DMS 273 treated with DMSO at 0.1 percent for 48 hours (cell line): ENCODE measurements at places on chromosomes 1 and 21.

DNA sequence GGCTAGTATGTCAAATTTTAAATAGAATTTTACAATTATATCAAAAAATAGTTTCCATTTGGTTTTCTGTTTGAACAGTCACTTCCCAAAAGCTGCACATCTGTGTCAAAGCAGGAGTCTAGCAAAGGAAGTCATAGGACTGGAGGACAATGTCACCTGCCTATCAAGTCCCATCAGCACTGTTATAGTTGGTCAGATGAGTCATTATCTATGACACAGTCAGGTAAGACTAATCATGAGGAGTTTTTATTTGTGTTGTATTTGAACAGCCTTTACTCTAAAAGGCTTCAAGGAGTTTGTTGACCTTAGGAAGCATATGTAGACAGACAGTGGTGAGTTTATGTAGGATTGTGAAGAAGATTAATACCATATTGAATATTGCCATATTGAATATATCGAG lies 74.2 kb upstream of the QSOX1 start:
- no peak for DNase-seq

GRCh38 chr21:34336756-34337391 lies 26.9 kb upstream of the KCNE2 start:
- DNase-seq, result no peak

DNA sequence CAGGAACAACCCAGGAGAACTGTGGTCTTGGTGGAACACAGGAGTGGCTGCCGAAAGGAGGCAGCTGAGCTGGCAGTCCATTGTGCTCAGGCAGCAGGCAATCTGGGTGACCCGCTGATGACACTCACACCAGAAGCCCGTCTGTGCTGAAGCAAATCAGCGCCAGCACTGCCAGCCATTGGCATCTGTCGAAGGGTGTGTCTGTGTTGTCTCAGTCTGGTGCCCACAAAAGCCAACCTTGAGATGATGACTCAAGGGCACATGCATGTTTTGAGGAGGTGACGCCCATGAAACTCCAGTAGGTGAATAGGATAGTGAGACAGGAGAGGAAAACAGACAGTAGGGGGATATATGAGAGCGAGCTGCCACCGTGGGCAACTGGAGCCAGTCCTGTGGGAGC lies 167.3 kb downstream of the KAZN start:
- no peak for DNase-seq

- DNase-seq, result no peak
These were observed 45.4 kb upstream of the USP1 start for GRCh38 chr1:62391369-62391971.

GRCh38 chr1:66489972-66490601 lies 43.9 kb upstream of the SGIP1 start:
- DNase-seq, result no peak

DNA sequence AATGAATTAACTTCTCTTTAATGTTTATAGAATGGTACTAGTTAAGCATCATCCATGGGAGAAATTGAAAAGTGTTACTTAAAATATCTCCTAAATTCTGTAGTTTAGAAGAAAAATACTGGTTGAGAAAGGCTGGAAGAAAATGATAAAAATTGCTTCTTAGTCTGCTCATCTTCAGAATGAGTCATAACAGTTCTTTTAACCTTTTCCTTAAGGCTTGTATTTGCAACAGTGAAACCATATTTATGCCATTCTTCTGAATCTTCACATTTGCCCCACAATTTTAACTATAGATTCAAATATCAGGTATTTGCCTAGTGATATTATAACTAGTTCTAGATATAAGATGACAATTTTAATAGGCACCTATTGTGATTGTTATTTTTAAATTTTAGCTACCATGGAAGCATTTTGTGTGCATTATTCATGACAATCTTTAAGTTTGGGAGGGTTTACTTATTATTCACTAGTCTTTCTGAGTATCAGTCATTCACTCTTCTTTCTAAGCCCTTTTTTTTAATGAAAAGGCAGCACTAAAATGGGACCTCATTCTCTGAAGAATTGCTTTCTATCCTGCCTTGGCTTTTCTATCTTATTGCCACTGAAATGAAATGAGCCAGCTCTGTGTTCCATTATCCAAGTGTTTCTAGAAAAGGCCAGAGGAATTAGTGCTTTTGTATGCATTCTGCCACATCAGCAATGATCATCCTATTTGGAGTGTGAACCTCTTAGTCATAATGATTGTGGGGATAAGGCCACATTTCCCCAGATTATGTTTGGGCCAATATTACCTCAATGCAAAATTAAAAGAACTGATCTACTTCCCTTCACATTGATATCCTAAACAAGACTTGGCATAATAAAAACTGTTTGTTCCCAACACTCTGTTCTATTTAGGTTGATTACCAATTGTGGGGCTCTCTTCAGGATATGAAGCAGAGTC lies 58.4 kb downstream of the SAMSN1 start:
- no peak for DNase-seq

DNA sequence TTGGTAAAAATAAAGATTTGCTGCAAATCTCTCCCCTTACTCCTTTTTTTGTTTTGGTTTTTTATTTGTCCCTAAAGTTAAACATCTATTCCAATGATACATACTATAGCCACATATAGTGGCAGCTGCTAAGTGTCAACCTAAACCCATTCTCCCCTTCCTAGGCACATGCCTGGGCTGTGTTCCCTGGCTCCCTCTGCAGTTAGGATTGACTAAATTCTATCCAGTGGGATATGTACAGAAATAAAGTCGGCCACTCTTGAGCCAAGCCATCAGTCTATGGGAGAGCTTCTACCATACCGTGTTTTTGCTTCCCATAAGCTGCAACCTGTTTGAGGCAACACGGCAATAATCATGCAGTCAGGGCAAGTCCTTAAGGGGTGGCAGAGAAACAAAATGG lies 23.6 kb downstream of the MCOLN3 start:
- DNase-seq, result no peak

GRCh38 chr1:1373815-1374588 lies 1.0 kb downstream of the AURKAIP1 start:
- DNase-seq, result no peak

DNA sequence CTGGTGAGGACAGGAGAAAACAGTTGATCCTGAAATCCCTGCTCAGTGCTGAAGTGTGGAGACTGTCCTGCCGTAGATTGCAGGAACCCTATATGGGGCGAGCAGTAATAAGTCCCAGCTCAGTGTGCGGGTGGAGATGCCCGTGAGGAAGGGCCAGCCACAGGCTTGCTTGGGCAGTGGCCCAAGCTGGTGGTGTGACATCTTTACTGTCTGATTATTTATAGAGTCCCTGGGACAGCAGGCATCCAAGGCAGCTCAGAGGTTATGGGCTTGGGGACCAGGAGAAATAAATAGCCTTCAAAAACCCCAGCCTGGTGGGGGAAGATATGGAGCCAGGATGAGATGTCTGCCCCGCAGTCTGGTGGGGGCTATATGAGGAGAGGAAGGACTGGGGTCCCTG lies 170.7 kb upstream of the POU3F1 start:
- DNase-seq, result no peak

GRCh38 chr1:99681583-99681982 lies 35.7 kb downstream of the PALMD start:
- DNase-seq, result no peak

DNA sequence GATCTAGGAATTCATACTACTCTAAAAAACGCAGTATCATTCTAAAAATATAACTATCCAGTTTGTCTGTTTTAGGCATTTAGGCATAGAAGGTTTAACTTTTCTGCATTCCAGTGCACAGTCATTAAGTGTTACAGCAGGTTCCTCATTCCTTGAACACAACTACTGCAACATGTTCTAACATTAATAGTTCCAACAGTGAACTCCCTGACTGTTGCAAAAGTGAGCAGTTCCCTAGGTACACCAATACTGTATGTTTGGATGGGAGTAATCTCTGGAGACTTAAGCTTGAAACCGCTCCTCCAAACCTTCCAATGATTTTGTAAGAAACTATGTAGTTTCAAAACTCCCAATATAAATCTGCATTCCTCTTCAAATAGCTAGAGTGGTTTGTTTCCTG lies 46.2 kb downstream of the UCHL5 start:
- no peak for DNase-seq

DNA sequence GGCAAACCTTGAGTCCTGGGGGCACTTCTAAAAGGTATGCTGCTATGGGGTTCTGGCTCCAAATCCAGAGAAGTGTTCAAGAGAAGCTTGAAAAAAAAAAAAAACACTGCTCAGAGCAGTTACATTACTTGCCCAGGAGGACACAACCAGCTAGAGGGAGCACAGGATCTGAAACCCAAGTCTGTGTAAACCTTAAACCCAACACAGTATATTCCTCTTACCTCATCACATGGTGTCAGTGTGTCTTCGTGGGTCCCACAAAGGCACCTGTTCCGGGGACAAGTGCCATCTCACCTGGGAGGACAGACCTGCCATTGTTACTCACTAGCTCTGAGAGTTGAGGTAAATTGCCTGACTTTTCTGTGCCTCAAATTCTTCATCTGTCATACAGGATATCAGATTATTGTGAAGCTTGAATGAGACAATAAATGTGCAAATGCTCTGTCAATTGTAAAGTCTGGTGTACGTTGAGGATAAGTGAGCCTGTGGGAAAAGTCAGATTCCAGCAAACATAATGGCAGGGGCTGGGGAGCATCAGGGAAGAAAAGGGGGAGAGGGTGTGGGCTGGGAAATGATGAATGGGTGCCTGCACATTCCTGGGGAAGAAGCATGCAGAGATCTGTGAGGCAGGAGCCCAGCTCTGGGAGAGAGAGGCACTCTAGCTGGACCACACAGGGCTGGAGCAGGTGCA lies 170.4 kb upstream of the ZC3H12A start:
- no peak for DNase-seq

DNA sequence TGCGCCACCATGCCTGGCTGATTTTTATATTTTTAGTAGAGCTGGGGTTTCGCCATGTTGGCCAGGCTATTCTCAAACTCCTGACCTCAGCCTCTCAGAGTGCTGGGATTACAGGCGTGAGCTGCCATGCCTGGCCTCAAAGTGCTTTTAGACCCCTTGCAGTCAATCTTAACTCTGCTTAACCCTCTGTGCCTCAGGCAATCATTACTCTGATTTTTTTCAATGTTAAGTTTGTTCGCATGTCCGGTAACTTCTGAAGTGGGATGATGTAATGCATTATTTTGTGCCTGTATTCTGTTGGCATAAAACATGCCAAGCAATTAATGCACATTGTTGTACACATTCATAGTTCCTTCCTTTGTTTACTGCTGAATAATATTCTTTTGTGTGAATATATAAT lies 18.6 kb downstream of the SMG7 start:
- no peak for DNase-seq

DNA sequence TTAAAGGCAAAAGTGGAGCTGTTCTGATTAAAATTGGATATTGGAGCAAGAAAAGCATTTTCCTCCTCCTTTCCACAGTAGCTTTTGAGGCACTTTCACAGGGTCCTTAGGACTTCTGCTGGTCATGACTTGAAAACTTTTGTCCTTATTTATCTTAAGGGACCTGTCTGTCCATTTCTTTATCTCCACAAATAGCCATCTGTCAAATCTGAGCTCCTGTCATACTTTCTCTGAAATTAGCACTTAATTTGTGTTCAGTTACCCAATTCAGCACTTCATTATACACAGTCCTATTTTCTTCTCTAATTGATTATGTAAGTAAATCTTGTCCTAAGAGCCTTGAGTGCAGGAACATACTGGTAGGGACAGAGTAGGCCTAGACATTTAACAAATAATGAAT lies 9.8 kb downstream of the POU2F1 start:
- no peak for DNase-seq

DNA sequence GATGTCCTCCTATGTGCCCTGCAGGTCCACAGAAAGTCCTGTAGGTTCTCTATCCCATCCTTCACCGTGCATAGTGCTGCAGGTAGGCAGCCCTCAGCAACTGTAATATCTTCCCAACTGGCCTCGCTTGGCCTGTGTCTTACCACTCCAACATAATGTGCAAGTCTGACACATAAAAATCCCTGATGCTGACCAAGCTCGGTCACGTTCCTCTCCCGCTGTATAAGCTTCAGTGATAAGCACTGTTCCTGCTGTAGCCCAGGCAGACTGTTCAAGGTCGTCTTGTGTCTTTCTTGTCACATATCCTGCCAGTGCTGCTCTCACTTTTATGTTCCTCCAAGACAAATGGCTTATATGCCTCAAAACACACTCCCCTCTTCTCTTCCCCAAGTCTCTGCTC lies 19.4 kb upstream of the KCNE1 start:
- no peak for DNase-seq

DNA sequence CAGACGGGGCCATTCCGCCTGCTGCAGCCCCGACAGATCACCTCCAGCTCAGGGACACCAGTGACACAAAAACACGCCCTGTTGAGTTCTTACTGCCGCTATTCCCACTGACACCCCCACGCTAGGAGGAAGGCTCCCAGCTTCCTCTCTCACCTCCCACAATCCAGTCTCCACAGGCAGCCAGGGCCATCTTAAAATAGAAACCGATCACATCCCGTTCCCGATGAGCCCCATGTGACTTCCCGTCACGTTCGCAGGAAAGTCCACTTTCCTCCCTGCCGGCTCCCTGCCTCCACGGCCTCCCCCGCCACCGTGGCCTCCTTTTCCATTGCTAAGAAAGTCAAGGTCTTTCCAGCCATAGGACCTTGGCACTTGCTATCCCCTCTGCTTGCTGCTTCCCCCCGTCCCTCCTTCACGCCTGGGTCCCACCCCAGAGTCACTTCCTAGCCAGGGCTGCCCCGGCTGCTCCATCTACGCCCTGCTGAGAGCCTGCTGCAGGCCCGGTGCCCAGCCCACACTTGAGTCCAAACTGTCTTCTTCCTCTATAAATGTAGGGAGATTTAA lies 24.0 kb upstream of the DDOST start:
- no peak for DNase-seq

DNA sequence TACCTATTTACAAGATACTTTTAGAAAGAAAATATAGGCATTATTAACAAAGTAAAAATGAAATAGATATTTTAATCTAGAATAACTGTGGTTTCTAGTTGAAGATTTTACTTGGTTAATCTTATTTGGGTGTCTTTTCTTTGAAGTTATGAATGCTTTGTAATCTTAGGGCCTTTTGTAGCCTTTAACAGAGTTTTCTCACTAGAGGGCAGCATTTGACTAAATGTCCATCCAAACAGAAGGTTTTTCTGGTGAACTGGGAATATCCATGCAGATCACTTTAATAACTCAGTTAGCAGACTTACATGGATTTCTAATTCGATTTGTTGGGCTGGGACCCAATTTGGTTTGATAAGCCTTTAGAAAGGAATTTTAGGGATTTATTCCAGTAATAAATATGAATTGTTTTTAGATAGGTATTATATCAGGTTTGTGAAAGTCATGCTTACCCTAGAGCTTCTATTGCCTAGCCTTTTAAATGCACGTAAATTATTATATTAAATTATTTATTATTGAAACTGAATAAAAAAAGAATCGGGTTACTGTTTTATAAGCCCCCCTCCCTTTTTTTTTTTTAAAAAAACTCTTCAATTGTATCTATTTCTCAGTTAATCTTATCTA lies 119.7 kb downstream of the ZNF326 start:
- DNase-seq, result peak; percentile 57

DNA sequence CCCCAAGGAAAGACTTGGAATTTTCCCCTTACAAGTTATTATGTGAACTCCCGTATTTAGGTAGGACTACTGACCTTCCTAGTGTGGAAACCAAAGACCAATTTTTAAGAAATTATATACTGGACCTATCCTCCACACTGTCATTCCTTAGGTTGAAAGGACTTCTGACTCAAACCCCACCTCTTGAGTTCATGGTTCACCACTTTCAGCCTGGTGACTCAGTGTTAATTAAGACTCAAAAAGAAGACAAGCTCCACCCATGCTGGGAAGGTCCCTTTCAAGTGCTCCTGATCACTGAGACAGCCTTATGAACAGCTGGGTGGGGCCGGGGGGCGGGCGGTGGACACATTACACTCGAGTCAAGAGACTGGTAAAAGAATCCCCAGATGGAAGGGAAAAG lies 113.2 kb downstream of the LRRC53 start:
- DNase-seq, result no peak

- DNase-seq, result no peak
These were observed 33.3 kb downstream of the RUNX3 start for GRCh38 chr1:24896596-24897262.
